Neural crest cell (in vitro differentiated cells): ENCODE measurements at places on chromosomes 4 and X. TPM values are rescaled to one million over a fixed set of nuclear protein-coding genes. Genes with fewer than 3 reads are reported as not detected.

GRCh38 chr4:1011666-1012033, 224 bp downstream of the FGFRL1 start:
- DNase-seq, result no peak

DNA sequence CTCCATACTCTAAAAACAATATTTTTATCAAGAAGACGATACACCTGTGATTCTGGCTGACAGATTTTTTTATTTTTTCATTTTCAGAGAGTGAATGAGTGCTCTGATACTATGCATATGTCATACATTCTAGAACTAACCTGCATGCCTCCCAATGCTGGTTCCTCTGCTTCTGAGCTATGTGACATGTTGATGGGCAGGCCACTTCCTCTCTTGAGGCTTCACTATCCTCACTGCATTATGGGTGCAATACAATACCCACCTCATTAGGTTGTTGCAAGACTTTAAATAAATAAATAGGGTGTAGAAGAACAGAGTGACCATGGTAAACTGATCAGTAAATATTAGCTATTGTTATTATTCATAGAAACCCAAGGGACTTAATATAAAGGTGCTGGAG, 408.3 kb downstream of the HNRNPD start:
- DNase-seq, result no peak

KLHL4 gene
- total RNA-seq, result 1.9 and 2.7 TPM in 2 replicates

DNA sequence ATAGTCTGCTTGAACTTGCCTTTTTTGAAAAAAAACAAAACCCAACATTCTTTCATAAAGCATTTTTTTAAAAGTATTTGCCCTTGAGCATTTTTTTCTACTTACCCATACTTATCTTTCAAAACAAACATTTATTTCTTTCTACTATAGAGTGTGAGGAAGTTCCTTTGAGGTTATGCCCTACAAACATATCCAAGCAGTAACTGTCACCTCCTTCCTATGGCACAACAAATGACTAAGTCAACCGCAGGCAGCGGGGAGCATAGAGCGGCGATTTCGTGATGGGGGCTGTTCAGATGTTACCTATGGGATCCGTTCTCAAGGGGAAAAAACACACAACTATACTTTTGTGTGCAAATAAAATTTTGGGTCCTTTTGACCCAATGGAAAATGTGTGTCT, 19.4 kb downstream of the SPRY1 start:
- no peak for DNase-seq

GRCh38 chr4:81389720-81390119, 82.0 kb downstream of the RASGEF1B start:
- no peak for DNase-seq

DNA sequence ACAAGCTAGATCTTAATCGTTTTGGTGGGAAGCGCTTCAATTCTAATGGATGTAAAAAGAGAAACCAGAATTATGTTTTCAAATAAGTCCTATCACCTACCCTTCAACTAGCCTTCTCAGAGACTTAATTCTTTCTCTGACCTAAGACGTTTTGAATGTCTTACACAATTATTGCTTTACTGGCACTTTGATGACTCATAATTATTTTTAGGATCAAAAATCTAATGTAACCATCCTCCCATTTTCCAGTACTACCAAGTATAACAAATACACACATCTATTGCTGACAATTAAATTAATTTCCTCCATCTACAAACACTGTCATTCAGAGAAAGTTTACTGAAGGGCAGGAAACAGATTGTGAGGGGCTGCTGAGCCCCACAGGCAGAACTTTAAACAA, 108.6 kb downstream of the PPP3CA start:
- DNase-seq, result no peak

DNA sequence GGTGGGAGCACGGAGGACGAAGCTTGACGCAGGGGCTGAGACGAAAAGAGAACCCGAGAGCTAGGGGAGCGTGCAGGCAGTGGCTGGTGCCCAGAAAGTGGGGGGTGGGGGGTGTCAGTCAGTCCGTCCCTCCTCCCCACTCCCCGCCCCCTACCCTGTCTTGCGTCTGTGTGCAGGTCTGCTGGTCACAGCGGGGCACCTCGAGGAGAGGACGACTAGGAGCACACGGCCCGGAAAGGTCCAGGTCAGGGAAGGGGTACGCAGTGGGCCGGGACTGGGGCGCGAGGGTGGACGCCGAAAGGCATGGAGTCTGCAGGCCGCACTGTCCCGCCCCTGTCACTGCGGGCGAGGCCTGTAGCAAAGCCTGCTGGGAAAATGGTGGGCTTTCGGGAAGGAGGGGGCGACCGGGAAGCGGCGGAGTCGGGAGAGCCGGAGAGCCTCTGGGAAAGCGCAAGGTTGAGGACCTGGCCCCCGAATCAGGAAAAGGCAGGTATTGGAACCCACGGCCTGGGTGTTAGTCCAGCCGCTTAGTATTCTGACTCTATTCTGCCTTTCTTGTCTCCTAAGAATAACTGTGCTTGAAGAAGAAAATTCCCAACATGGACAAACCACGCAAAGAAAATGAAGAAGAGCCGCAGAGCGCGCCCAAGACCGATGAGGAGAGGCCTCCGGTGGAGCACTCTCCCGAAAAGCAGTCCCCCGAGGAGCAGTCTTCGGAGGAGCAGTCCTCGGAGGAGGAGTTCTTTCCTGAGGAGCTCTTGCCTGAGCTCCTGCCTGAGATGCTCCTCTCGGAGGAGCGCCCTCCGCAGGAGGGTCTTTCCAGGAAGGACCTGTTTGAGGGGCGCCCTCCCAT, 769 bp downstream of the TCEAL1 start:
- DNase-seq, result peak; percentile 49

DNA sequence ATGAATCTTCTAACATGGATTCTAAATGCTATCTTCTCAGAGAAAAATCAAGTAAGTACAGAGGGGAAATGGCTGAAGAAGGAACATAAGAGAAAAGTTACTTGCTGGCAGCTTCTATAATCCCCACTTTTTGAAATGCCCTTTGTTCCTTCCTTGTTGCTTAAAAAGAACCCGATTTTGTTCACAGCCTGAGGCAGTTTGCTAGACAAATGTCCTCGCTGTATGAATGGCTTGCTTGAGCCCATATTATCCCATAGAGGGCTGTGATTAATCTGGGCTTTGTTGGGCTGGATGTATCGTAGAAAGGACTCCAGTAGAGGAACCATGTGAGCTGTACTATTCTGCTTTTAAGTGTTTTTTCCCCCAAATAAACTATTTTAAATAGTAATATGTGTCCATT, 134.3 kb upstream of the FGF13 start:
- DNase-seq, result peak; percentile 9

GRCh38 chrX:39814391-39814790, 283.4 kb downstream of the BCOR start:
- no peak for DNase-seq

DNA sequence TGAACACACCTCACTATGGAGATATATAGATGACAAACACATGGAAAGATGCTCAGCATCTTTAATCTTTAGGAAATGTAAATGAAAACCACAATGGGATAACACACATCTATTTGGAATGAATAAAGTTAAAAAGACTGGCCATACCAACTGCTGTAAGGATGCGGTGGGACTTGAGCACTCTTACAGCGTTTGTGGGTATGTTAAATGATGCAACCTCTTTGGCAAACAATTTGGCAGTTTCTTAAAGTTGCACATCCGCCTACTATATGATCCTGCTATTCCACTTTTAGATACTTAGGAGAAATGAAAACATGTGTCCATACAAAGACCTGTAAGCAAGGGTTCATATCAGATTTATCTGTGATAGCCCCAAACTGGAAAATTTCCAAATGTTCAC, 50.7 kb downstream of the MRPL1 start:
- no peak for DNase-seq

PHF8 gene
- total RNA-seq, result 38.1 and 38.3 TPM in 2 replicates

- DNase-seq, result no peak
Observed at GRCh38 chrX:154309041-154309775, 13.6 kb downstream of the TKTL1 start.

GRCh38 chrX:24483596-24483995, 18.5 kb downstream of the PDK3 start:
- no peak for DNase-seq

DNA sequence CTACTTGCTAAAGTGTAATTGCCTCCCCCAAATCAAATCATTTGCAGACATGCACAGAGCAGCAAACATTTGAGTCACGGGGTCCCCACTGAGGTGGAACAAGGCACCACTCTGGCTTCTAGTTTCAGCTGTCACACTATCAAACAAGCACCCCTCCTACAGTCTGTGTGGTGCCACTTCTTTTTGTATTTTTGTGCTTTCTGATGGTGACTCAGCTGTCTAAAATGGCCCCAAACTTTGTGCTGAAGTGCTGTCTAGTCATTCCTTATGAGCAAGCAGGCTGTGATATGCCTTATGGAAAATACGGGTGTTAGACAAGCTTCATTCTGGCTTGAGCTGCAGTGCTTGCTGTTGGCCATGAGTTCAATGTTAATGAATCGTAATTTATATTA, 15.4 kb downstream of the IGFBP7 start:
- DNase-seq, result no peak

GRCh38 chrX:104343428-104344129, 88.8 kb upstream of the ESX1 start:
- peak; percentile 66 for DNase-seq

DNA sequence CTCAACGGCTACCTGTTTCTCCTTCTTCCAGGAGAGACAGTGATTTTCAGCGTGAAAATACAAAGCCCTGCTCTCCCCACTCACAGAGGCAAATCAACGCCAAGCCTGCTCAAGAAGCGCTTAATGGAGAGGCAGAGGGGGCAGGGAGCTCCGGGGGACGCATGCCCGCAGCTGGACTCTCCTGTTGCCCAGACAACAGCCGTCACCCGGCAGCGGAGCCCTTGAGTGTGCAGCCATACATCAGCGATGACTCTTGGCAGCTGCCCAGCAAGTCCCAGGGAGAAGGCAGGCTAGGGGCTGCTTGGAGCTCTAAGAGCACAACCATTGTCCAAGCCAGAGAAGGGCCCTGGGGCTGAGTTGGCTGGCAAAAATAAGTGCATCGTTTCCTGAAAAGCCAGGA, 71.0 kb upstream of the AFAP1 start:
- peak; percentile 73 for DNase-seq

- no peak for DNase-seq
Observed at GRCh38 chr4:76806346-76806745, 91.6 kb downstream of the SOWAHB start.

DNA sequence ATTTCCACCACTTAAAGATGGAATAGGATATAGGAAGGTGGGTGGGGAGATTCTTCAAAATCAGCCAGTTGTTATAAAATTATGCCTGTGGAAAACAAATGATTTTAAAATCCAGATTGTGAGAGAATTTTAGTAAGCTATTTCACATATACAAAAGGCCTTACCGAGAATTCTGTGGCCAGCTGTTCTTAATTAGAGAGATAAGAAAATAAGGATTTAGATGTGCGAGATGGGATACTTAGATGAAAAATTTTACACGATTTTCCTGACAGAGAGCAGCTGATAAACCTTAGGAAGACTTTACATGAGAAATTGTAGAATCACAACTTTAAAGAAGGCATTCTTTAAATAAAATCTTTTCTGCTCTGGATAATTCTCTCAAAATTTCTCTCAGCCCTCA, 94.5 kb upstream of the IQCM start:
- no peak for DNase-seq
